ENCODE measurements at places on chromosomes 7 and 10.

DNA sequence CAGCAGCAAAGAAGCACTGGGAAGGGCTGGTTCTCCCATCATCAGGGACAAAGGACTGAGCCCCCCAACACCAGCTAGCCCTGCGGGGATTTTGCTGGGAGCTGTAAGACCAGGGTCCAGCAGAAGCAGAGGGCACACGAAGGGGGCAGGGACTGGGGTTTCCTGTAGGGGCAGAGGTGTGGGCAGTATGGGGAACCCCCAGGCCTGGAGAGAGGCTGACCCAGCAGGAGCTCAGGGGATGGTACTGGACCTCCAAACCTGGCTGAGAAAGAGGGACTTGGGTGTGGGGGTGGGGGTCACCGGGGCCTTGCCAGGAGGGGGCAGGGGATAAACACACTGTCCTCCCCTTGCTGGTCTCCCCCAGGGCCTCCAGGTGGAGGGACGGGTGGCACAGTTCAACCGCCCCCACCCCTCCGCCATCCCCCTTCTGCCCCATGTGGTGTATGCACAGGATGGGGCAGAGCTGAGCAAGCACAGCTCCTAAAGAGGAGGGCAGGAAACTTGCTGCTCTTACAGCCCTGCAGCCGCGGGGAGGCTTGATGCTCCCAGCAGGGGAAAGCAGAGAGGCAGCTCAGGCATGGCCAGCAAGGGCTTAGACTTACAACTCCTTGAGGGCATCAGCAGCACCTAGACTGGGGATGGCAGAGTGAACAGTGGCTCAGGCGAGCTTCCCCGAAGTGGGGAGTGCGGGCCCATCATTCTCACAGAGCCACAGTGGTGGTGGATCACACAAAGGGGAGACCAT, 12.4 kb upstream of the RET start:
- no peak for DNase-seq

- DNase-seq: no peak
These were observed 117.2 kb downstream of the CDH23 start for GRCh38 chr10:71513936-71514335.

GRCh38 chr7:118590107-118590506, 365.6 kb downstream of the ANKRD7 start:
- no peak for DNase-seq

DNA sequence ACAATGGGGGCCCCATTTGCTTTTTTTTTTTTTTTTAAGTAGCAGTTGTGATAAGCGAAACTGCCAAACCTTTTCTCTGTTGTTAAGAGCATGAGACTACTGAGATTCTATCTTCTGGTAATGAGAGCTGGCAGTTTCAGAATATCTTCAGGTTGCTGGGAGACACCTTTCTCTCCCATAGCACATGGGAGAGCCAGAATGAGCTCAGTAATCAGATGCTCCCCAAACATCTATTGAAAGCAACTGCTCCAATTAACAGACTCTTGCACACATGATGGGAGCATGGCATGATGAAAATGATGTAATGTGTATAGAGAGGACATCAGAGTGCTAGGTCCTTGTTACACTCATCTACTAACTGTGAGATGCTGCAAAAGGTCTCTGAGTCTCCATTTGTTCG, 18.8 kb downstream of the MYO3A start:
- DNase-seq: no peak

- no peak for DNase-seq
These were observed 53.9 kb downstream of the PRTFDC1 start for GRCh38 chr10:24898501-24898900.

DNA sequence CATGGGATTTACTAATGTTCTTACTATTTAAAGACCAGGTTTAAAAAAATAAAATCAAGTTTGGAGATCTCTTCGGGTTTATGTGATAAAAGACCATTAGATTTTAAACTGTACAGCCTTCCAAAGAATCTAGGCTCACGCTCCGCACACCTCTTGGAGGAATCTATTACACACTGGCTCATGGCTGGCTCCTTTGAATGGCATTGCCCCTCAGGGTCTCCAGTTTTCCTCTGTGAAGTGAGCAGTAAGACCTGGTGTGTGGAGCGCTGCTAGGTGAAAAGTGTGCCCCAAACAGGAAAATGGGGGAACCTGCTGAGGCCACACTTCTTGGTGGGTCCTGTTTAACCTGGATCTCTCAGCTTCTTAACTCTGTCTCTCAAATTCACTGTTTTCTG, 142.3 kb downstream of the KAT6B start:
- no peak for DNase-seq

DNA sequence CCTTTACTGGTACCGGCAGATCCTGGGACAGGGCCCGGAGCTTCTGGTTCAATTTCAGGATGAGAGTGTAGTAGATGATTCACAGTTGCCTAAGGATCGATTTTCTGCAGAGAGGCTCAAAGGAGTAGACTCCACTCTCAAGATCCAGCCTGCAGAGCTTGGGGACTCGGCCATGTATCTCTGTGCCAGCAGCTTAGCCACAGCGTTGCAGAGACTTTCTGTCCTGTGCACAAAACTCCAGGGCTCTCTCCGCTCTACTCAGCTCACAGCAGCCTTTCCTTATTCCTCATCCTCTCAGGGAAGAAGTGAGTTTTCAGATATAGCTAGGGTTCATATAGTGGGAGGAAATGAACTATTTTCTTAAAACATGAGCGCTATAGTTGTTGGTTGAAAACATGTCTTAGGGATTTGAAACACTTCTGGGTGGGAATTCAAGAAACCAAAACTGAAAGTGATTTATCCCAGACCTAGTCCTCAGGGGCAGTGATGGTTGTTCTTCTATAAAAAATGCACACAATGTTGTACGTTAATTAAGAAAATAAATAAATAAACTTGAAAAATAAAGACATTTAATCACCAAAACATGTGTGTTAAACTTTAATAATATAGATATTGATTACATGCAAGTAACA, 150.2 kb upstream of the PRSS58 start:
- DNase-seq: no peak

DNA sequence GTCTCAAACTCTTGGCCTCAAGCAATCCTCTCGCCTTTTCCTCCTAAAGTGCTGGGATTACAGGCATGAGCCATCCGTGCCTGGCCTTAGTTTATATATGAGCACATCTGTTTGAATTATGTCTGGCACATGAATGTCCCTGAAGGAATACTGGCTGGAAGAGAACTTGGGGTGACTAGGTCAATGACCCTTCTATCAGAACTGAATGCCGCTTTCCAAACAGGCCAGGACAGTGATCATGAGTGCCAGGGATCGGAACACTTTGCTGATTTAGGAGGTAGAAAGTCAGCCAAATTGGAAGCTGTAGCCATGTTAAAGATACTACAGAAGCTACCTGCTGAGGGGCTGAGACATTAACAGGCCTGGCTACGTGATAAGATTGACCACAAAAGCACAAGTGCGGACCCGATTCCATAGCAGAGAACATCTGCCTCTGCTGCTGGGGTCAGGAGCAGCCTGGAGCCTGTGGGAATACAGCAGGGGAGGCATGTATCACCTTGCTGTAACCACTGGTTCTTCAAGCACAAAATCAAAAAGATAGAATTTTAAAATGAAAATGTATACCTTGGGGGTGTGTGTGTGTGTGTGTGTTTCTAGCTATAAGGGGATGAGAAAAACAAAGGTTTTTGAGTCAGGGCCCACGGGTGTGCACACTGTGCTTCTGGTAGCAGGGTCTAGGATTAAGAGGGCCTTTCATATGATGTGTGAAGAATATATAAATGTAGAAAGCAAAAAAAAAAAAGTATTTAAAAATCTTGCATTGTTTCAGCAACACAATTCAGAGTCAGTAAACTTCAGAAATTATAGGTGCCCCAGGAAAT, 293.7 kb downstream of the BBS9 start:
- DNase-seq: no peak

GRCh38 chr10:45280113-45280760, 35.2 kb downstream of the OR13A1 start:
- DNase-seq: no peak

DNA sequence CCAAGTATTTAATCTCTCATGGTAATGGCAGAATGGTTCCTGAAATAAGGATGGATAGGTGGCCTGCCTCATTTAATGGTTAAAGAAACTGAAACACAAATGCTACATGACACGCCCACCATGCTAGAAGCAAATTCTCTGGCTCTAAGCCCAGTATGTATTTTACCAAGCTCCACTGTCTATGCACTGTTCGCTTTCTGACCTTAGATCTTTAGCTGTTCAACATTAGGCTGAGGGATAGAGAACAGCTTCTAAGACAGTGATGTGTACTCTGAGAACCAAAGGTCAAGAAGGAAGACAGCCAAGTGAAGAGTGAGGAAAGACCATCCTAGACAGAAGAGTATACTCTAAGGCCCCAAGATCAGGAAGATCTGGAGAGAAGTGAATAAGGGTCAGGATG, 26.6 kb downstream of the FAM3C start:
- no peak for DNase-seq

DNA sequence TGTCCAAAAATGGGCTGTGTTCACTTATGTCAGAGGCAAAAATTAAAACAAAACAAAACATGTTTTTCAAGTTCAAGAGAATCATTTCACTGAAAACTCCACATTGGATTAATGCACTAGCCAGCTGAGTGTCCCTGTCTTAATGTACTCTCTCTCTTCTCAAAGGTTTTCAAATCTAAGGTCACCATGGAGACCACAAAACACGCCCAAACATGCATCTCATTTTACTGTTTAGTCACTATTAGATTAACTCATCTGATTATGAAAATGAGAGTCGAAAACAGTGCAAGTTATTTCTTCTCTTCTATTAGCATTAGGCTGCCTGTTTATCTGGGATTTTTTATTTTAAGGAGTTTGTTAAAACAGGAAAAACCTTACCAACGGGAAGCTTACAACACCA, 70.8 kb upstream of the ASAH2 start:
- no peak for DNase-seq

GRCh38 chr10:43223056-43223455, 43.8 kb downstream of the RASGEF1A start:
- DNase-seq: no peak

- no peak for DNase-seq
These were observed 1.4 kb upstream of the OSBPL3 start for GRCh38 chr7:24981171-24981951.

DNA sequence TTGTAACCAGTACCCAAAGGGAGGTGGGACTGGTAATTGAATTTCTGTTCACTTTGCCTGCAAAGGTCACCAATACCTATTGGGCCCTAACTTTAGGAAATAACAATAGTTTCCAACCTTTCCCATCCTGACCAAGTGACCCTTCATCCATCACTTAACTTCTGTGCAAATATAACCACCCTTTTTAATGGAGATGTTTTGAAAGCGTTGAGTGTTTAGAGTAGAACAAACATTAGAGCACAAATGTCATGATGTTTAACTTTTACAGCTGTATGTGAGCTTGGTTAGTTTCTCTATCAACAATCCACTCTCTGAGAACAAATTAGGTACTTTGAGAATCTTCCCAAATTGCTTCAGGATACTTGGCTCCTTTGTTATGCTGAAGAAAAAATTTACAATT, 66.4 kb downstream of the MET start:
- DNase-seq: no peak

DNA sequence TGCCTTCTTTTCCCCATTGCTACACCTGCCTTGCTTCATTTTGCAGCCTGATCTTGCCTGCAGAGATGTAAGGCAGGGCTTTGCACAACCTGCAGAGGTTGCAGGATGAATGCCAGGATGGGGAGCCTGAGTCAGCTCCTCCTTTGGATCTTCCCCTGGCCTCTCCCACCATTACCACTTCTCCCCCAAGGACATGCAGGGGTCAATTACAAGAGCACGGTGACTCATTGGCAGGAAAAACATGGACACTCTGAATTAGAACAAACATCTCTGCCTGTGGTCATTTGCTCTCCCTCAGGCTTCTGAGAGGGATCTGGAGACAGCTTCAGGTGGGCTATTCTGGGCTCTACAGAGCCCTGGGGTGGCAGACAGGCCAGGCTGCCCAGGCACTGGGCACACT, 89.2 kb downstream of the HERPUD2 start:
- DNase-seq: no peak

- no peak for DNase-seq
These were observed 196.7 kb downstream of the PRKG1 start for GRCh38 chr10:51270936-51271530.

DNA sequence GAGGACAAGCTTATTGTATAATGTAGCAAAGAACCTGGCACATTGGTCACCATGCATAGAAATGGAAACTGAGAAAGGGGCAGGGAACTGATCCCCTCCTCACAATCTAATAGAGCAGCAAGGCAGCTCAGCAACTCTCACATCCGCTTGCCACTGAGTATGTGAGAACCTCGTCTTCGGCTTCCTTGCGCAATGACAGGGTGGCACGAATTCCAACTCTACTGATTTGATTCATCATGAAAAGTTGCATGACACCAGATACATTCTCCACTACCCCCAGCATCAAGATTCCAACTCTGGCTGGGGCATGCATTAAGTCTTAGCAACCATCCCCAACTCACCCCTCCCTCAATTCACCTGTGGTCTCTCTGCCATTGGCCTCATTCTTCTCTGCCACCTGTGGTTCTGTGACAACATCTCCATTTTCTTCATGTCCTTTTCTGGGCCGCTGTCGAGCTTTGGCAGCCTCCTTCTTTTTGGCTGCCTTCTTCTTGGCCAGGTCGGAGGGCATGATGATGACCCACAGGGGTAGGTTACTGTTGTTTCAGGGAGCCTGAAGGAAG, 976 bp downstream of the ABCF2 start:
- no peak for DNase-seq

GRCh38 chr10:79477456-79477855, 32.0 kb upstream of the ZCCHC24 start:
- no peak for DNase-seq

DNA sequence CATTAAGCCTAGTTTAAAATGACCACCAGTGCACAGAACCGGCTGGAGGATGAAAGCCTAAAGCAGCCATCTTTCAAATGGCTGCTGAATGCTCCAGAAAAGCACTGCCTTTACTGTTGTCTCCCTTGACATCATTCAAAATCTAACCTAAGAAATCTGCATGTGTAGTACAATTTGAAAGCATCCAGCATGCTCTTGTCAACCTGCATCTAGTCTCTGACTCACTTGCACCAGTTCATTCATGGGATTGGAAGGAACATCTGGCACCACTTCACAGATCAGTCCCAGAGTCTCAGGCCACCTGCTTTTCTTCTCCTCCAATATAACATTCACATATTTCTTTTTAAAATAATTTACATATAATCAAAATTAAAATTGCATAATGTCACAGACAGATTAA, 76.2 kb downstream of the RNF133 start:
- DNase-seq: no peak
